H9 (cell line): ENCODE measurements at places on chromosomes 11 and 22.

GRCh38 chr11:131809203-131809918, 438.9 kb downstream of the NTM start:
- DNase-seq, result no peak

GRCh38 chr22:17950651-17951214, 73.6 kb downstream of the MICAL3 start:
- DNase-seq, result no peak

DNA sequence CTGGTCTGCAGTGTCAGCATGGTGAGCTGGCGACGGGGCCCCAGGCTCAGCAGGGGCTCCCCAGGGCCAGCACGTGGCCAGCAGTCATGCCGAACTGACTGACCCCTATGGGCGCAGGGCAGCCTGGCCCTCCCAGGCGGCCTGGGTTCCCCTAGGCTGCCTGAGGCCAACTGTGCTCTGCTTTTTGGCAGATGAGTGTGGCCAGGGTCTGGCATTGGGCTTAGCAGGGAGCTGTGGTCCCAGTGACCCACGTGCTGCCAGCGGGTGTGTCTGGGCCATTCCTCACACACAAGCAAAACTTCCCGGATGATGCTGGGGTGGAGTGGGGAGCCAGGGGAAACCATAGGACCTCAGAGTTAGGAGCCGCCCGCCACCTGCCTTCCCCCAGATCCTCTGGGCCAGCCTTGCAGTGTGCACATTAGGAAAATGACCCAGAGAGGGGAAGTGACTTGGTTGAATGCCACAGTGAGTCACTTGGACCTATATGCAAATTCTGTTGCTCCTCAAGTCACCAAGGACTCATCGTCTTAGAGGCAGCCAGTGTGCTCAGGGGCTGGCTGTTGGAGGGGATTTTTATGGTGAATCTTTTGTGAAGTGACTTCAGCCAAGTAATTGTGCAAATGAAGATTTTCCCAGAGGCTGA, 6.5 kb downstream of the ADORA2A start:
- no peak for DNase-seq

GRCh38 chr22:26646158-26646557, 11.2 kb upstream of the MIAT start:
- no peak for DNase-seq

DNA sequence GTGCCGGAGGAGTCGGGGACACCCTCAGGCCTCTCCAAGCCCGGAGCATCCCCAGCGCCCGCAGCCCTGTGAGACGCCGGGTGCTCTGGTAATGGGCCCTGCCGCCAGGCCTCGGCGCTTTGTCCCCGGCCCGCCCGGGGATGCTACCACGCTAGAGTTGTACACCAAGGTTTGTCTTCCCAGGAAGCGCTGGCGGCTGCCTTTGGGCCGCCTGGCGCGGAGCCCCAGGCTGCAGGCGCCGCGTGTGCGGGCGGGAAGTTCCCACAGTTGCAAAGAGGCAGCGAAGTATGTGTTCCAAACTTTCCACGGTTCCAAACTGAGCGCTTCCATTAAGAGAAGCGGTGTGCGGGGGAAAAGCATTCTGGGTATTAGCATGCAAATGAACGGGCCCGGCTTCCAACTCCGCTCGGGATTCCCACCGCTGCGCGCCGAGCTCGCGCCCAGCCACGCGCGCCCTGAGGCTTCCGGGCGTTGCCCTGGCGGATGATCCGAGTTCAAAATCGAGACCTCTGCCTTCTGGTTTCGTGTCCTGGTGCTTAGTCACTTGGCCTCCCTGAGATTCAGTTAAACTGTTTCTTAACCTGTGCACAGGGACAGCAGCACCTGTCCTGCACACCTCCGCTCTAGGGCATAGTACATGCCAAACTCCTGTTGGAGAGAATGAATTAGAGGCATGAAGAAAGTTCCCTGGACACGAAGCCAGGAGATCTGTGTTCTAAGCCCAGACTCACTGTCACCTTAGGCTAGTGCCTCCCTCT, 1.3 kb upstream of the PATZ1 start:
- peak; percentile 77 for DNase-seq

DNA sequence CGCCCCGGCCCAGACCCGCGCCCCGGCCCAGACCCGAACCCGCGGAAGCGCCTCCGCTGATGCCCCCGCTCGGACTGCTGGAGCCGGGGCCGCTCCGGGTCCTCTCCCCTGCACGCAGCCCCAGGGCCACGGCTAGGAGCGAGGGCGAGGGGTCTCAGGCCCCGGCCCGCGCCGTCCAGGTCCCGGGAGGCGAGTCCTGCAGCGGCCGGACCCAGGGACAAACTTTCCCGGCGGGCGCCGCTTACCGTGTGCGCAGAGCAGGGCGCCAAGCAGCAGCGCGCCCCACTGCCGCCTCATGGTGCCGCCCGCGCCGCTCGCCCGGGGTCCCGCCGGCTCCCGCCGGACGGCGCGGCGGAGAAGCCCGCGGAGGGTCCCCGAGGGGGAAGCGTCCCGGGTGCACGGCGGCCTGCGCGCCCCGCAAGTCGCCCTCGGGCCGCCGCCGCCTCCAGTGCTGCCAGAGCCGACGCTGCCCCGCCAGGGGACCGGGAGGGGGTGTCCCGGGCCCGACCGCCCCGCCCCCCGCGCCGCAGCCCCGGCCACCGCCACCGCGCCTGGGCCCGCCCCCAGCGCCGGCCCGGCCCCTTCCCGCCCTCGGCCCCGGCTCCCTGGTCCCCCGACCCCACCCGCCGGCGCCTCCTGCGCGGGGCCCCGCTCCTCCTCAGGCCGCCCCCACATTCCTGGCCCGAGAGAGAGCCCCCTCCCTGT, at the start of gene LRP4:
TSS of gene LRP4 (minus strand) at position 468 of the 705 bp plus-strand sequence. CDS start at position 297, 171 bp downstream.
- peak; percentile 65 for DNase-seq

GRCh38 chr11:10770626-10771254, 19.7 kb downstream of the CTR9 start:
- no peak for DNase-seq

GRCh38 chr11:12604557-12605153, 69.6 kb upstream of the TEAD1 start:
- no peak for DNase-seq

DNA sequence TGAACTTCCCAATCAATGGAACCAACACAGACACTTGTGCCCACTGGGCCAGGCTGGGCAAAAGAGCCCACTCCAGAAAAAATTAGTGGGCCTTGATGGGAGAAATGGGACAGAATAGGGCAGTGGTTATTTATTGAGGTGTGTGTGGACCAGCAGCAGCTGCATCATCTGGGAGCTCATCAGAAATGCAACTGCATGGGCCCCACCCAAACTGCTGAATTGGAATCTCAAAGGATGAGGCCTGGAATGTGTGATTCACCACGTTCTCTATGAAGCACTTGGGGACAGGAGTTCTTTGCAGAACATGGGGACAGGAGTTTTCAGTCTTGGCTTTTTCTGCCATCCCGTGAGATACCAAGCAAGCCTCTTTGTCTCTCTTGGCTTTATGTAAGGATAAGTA, 255.6 kb upstream of the PLET1 start:
- DNase-seq, result no peak

GRCh38 chr11:134822897-134823296, 410.9 kb upstream of the B3GAT1 start:
- DNase-seq, result no peak

GRCh38 chr11:126133901-126134300, 71.2 kb upstream of the CDON start:
- DNase-seq, result no peak

- DNase-seq, result no peak
Measured at GRCh38 chr22:37880668-37881440, 25.2 kb upstream of the MICALL1 start.

DNA sequence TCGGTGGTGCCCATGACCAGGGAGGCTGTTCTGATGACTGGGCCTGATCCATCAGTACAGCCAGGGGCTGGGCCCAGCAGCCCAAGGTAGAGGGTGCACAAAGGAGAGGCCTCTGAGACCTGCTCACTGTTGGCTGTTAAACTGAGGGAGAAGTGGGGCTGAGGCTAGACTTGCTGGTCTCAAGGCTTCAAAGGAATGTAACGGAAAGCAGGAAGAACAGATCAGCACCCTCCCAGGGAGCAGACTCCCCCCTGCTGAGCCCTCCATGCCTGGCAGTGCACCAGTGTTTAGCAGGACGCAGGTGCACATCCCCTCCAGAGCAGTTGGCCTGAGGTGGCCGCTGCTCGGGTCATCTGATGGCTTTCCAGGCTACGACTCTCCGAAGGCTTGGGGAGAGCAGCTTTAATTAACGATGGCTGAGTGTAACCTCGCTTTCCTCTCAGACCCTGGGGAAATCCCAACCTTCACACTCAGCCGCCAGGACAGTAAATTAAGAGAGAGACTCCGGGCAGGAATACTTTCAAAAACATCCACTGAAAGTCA, 255.7 kb upstream of the NARS2 start:
- DNase-seq, result peak; percentile 46

GRCh38 chr22:19879246-19879570, 24.5 kb upstream of the GNB1L start:
- peak; percentile 29 for DNase-seq

- DNase-seq, result no peak
Measured at GRCh38 chr22:19067696-19068348, 54.4 kb downstream of the DGCR2 start.

DNA sequence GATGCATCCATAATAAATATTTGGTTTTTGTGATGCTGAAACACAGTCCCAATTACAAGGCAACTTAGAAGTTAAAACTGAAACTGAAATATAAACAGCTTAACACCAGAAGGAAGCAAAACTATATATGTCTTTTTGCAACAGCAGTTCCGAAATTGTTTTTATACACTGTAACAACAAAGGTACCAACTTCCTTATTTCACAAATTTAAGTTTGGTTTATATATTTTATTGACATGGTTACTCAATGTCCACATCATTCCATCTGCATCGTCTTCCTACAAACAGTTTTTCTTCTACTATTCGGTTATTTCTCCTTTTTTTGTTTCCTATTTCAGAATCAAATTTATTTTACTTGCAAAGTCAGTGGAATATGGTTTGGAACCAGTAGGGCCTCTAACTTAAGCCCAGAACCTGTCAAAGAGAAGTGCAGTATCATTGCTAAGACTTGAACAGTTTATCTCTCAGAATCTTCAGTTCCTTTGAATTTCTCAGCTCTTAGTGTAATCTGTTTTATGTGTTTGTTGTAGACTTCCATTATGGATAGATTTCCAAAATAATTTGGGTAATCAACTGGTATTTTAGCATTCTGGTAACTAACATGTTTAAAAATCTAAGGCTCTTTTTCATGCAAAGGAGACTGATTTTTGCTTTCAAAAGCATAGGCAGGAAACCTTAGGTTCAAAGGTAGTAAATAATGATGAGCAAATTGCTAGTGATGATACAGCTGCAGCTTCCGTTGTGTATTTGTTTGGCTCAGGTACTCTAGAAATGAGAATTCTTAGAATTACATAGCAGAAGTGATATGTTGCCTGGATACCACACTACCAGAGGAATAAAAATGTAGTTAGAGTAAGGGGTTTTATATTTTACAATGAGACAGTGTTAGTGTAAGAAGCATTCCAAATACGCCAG, 8.2 kb upstream of the HSPA8 start:
- DNase-seq, result no peak

- DNase-seq, result no peak
Measured at GRCh38 chr11:57560146-57560545, 7.3 kb downstream of the UBE2L6 start.

- DNase-seq, result no peak
Measured at GRCh38 chr11:133265530-133266035, 266.7 kb downstream of the OPCML start.

GRCh38 chr11:99376463-99376862, 355.7 kb downstream of the CNTN5 start:
- DNase-seq, result no peak

DNA sequence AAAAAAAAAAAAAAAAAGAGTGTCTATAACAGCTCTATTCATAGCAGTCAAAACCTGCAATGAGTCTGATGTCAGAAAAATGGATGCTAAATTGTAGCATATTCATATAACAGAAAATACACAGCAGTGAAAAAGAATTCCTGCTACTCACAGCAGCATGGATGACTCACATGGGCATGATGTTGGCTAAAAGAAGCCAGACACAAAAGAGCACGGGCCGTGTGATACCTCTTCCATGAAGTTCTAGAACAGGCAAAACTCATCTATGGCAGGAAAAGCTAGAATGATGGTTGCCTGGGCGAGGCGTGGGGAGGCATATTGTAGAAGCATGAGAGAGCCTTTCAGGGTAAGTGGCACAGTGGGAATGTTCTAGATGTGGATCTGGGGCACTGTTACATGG, 18.9 kb downstream of the PLAAT3 start:
- no peak for DNase-seq

- no peak for DNase-seq
Measured at GRCh38 chr11:74196781-74197486, 25.8 kb downstream of the PPME1 start.

DNA sequence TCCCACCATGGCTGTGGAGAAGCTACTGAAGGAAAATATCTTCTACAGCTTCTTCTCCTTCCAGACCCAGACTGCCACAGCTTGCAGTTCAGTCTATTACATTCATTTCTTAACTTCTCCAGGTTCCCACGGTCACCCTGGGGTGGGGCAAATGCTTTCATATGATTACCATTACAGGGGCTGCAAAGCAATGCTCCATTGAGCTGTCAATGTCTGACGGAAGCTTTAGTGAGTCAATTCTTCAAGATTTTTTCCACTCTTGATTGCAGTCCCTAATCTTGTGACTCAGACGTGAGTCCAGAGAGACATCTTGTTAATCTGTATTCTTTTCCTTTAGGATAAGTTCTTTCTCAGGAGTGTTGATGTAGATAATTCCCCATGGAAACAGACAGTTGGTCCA, 233.4 kb upstream of the DDI1 start:
- DNase-seq, result no peak
